ENCODE measurements at places on chromosomes 1 and 21. TPM values are rescaled to one million over a fixed set of nuclear protein-coding genes. Genes with fewer than 3 reads are reported as not detected.

IL6R gene
- total RNA-seq: 22.2 TPM

PIP5K1A gene
- 70.8 TPM for total RNA-seq

RHD gene
- 3.8 TPM for total RNA-seq

CFHR5 gene
- not detected for total RNA-seq

TAS1R1 gene
- total RNA-seq: 0.53 TPM

TMEM82 gene
- 2.5 TPM for total RNA-seq

SMYD3 gene
- total RNA-seq: 44.6 TPM

NEK2 gene
- 10.2 TPM for total RNA-seq

PLA2G4A gene
- 8.9 TPM for total RNA-seq

CEP170 gene
- total RNA-seq: 93.9 TPM

OPTC gene
- not detected for total RNA-seq

TNFRSF8 gene
- total RNA-seq: 0.53 TPM

CIART gene
- 3.2 TPM for total RNA-seq

ETS2 gene
- total RNA-seq: 74.9 TPM

SHC1 gene
- 56.2 TPM for total RNA-seq

OXCT2 gene
- 1.3 TPM for total RNA-seq

KRTAP10-10 gene
- not detected for total RNA-seq

BARHL2 gene
- not detected for total RNA-seq

KCNJ15 gene
- 124 TPM for total RNA-seq

CLCA1 gene
- not detected for total RNA-seq

PEAR1 gene
- 33.2 TPM for total RNA-seq
